Tibial nerve (tissue), 4 donors: ENCODE measurements at places on chromosomes 5 and 9. TPM values are rescaled to one million over a fixed set of nuclear protein-coding genes. Genes with fewer than 3 reads are reported as not detected.

DNA sequence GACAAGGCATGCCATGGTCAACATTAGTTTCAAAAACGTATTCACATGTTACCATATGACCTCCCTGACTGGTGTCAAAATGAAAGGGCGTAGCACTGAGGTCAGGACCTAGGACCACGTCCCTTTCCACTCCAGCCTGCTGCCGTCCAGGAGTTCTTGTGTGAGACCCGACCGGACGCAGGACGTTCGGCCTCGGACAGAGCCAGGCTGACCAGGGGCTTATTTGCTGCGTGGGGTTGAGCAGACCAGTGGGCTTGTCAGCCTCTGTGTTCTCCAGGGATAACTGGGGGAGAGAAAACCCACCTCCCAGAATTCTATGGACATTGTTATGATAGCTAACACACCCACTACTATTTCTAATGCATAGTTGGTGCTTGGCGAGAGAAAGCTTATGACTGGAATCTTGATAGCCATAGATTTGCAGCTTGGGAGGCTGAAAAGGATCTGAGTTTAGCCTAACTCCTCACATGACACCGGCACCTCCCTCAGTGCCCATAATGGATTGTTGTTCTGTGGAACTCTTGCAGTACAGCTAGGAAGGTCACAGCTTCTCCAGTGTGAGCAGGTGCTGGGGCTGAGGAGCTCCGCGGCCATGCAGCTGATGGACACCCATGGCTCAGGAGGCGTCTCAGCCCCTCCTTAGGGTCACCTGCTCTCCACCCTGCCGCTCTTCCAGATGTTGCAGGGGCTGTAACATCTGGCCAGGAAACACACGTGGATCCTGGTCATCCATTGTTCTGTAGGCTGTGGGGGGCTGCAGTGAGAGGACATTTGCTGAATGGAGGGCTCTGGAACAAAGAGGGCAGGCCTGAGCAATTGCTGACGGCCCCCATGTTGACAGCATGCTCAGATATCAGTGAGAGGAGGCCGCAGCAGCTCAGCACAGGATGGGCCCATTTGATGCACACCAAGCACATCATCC, 368.4 kb downstream of the IRX2 start:
- no peaks in the 10 kb centered on the region for H3K4me1 ChIP-seq
- no peak for DNase-seq
- no peaks in the 10 kb centered on the region for H3K27me3 ChIP-seq
- H3K36me3 ChIP-seq, result no peaks in the 10 kb centered on the region
- no peak overlapping the region for H3K4me3 ChIP-seq

GRCh38 chr5:7464182-7464581, 68.2 kb downstream of the ADCY2 start:
- H3K4me1 ChIP-seq, result no peaks in the 10 kb centered on the region
- H3K36me3 ChIP-seq, result no peaks in the 10 kb centered on the region
- no peaks in the 10 kb centered on the region for H3K27me3 ChIP-seq
- DNase-seq, result no peak
- no peak overlapping the region for H3K27ac ChIP-seq

Gene SCGB3A1
- not detected for total RNA-seq

Gene FAM221B
- total RNA-seq, result not detected

DNA sequence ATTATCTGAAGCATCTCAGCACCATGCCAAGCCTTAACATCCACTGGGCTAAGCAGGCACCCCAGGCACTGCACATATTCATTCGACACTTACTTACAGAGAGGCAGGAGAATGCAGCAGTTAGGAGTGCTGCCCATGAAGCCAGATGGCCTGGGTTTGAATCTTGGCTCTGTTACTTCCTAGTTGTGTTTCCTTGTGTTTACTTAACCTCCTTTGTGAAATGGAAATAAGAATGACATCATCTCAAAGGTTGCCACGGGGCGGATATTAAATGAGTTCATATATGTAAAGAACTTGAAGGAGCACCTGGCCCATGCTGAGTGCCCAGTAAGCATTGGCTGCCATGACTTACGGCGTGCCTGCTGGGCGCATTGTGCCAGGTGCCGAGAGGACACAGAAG, 565.2 kb downstream of the CDK5RAP2 start:
- no peaks in the 10 kb centered on the region for H3K36me3 ChIP-seq
- H3K27me3 ChIP-seq, result no peaks in the 10 kb centered on the region
- no peaks in the 10 kb centered on the region for H3K4me1 ChIP-seq
- no peak for DNase-seq

DNA sequence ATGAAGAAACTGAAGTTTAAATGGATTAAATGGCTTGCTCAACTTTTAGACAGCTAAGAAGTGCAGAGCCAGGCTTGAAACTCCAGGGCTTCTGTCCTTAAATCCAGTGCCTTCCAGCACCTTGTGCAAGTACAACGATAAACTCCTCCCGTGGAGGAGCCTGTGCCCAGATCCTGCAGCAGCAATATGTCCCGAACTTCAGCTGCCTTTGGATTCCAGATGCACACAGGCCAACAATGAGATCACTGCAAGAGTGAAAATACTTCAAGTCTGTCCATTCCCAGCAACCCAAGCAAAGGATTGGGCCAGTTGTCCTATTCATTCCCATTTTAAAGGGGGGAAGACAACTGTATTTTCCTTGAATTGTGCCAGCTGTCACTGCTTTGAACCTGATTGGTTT, 199.6 kb downstream of the CRB2 start:
- H3K36me3 ChIP-seq, result no peaks in the 10 kb centered on the region
- H3K27ac ChIP-seq, result no peak overlapping the region
- H3K4me1 ChIP-seq, result no peaks in the 10 kb centered on the region
- no peak overlapping the region for H3K4me3 ChIP-seq

Gene ACTBL2
- total RNA-seq, result not detected

Gene OR1Q1
- not detected for total RNA-seq

- no peak overlapping the region for H3K27ac ChIP-seq
- no peaks in the 10 kb centered on the region for H3K36me3 ChIP-seq
- H3K4me3 ChIP-seq, result no peak overlapping the region
- no peak for DNase-seq
- no peaks in the 10 kb centered on the region for H3K27me3 ChIP-seq
- H3K4me1 ChIP-seq, result no peaks in the 10 kb centered on the region
Measured at GRCh38 chr5:154734370-154735248, 20.6 kb upstream of the LARP1 start.

GRCh38 chr5:173653822-173654523, 37.5 kb upstream of the BOD1 start:
- H3K36me3 ChIP-seq, result no peaks in the 10 kb centered on the region
- no peak overlapping the region for H3K27ac ChIP-seq
- H3K27me3 ChIP-seq, result no peaks in the 10 kb centered on the region
- H3K4me1 ChIP-seq, result no peaks in the 10 kb centered on the region

GRCh38 chr5:146904890-146905289, 26.3 kb upstream of the PPP2R2B start:
- DNase-seq, result no peak
- H3K36me3 ChIP-seq, result no peaks in the 10 kb centered on the region
- H3K27me3 ChIP-seq, result no peaks in the 10 kb centered on the region
- H3K4me3 ChIP-seq, result no peak overlapping the region

Gene ROPN1L
- total RNA-seq, result not detected
